ENCODE measurements at places on chromosomes 16 and 17.

- DNase-seq = no peak
Observed at GRCh38 chr16:10239640-10240039, 57.4 kb upstream of the GRIN2A start.

DNA sequence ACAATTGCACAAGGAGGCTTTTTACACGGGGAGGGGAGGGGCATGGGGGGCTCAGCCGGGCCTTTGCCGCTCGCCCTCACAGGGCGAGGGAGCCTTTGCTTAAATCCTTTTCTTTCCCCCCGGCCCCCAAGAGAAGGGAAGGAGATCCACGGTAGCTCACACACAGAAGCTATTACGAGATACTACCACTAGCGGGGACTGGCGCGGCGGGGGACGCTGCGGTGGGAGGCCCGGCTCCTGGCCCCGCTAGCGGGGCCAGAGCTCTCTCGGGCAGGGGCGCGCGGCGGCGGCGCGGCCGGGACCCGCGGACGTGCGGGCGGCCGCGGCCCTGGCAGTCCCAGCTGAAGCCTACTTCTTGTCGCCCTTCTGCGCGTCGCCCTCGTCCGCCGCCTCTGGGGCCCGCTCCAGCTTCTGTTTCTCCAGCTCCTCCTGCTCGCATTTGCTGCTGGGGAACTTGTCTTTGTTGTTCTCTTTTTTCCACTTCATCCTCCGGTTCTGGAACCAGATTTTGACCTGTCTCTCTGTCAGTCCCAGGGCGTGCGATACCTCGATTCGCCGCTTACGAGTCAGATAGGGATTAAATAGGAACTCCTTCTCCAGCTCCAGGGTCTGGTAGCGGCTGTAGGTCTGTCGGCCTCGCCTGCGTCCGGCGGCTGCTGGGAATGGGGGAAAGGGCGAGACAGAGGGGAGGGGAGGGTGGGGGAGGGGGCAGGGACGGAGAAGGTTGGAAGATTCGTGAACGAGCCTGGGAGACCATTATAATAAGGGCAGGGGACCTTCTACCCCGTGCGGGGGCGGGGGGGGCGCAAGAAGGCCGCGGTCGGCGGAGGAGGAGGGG lies 2.0 kb downstream of the HOXB8 start:
- no peak for DNase-seq

- DNase-seq = no peak
Observed at GRCh38 chr17:68452724-68453290, 4.5 kb downstream of the WIPI1 start.

GRCh38 chr17:68468334-68468733 lies 11.0 kb upstream of the WIPI1 start:
- DNase-seq = no peak

DNA sequence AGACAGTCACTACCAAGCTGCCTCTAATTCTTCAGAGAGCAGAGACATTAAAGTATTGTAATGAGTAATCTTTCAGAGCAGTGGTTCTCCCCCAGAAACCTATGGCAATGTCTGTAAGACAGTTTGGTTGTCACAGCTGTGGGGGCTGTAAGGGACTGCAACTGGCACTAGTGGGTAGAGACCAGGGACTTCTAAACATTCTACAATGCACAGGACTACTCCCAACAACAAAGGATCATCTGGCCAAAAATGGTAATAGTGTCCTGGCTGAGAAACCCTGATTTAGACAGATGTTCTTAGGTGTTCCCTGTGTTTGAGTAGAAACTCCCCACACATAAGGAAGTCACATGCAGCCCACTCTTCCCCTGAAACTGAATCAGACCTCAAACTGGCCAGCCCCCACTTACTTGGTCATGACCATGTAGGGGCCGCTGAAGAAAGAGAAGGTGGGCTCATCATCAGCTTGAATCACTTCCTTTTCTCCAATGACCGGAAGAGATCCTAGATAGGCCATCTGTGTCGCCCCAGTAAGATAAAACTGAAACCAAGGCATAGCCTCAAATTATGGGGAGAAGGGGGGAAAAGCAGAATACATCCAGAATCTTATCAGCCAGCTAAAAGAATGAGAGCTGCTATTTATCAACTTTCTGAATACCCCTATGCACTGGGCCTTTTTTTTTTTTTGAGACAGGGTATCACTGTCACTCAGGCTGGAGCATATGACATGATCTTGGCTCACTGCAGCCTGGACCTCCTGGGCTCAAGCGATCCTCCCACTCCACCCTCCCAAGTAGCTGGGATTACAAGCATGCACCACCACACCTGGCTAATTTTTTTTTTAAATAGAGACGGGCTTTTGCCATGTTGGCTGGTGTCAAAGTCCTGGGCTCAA lies 75.8 kb downstream of the TEX14 start:
- DNase-seq = no peak

DNA sequence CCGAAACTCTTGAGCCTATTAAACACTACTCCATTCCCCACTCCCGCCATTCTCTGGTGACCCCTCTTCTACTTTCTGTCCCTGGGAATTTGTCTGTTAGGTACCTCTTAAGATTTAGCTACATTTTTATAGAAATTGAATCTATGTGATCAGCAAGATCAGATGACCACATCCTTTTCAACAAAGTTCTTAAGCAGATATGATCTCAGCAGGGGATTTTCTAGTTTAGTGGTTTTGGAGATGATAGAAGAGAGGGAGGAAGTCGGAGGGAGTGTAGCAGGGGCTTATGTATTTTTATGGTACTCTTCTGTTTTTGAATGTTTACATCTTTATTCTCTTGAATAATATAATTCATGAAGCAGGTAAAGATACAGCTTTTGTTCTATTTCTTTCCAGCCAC lies 40.8 kb downstream of the RPA1 start:
- no peak for DNase-seq

- DNase-seq = no peak
Observed at GRCh38 chr16:87086575-87086974, 230.6 kb downstream of the C16orf95 start.

- DNase-seq = no peak
Observed at GRCh38 chr17:56319531-56319930, 166.3 kb downstream of the ANKFN1 start.

DNA sequence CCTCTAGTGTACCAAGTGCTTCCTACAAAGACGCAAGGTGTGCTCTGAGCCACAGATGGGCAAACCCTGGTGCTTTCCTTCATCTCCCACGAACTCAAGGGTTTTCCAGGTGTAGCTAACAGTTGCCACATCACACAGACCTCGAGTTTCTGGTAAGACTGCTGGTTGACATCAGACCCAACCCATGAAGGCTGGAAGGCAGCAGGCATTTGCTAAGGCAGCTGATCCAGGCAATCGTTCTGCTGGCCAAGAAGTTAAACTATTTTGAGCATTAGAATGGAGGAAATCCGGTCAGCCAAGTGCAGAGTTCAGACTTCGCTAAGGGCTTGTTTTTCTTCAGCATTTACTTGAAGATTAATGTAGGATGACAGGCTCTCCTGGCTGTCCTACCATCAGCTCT lies 11.5 kb downstream of the HAS3 start:
- DNase-seq = no peak

GRCh38 chr17:43911904-43912303 lies 4.6 kb upstream of the MPP2 start:
- DNase-seq = no peak

GRCh38 chr16:24931091-24931490 lies 84.1 kb downstream of the ARHGAP17 start:
- DNase-seq = no peak

DNA sequence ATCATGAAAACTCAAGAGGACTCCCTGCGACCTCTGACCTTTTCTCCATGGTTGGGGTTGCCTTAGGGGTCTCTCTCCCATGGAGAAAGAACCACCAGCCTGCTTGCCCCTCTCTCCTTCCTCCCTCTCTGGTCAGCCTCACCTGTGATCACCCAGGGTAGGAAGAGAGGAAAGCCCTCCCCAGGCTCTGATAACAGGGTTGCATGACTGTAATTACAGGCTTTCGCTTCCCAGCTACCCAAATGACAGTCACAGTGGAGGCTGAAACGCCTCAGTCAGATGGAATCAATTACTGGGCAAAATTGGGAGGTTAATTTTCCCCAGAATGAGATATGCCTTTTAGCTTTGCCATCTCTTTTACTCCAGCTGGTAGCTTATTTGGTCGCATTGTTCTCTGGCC lies 265.8 kb upstream of the SOX9 start:
- DNase-seq = no peak

DNA sequence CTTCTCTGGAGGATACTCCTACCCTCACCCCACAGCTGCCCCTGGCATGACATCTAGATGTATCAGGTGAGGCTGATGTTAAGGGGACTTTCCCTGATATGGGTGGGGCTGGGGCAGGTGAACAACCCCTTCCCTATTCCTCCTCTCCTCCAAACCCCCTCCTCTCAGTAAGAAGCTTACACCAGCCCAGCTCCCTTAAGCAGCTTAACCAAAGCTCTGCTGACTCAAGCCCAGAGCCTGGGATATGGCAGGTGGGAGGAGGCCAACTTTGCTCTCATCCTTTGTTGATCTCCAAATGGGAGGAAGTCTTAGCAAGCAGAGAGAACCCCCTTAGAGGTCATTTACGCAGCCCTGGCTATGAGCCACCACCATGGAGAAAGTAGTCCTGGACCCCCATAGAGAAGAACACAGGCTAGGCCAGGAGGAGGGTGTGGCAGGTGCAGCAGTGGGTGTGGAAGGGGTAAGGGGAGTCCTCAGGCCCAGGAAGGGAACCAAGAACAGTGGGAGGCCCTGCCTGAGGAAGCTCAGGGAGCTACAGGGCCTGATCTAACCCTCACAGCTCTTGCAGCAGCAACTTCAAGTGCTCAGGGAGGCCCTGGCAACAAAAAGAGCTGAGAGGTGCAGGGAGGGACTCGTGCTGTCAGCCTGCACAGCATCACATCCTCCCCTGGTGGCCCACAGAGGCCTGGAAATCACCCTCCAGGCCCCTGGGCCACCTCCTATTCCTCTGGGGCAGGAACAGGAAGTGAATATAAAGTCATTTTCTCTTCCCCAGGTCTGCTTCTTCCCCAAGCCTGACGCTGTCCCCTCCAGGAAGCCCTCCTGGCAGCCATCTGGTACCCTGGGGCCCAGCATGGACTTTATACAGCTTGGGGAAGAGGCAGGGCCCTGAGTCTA lies 2.9 kb downstream of the UNC119 start:
- DNase-seq = no peak

DNA sequence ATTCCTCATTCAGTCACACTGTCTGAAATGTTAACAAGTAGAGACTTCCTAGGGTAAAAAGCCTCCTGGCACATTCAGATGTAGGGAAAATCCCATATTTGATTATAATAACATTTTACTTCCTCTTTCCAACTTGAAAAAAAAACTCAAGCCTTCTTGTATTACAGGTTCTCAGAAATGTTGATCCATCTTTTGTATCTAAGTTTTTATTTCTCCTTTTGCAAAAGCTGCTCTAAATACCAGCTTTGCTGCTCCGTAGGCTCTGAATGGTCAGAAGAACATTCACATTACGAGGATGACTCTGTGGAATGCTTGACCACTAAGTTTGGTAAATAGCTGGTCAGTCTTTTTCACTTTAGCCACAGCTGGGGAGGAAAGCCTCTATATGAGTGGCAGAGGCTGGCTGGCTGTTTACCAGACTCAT lies 13.2 kb upstream of the HEATR6 start:
- DNase-seq = no peak

GRCh38 chr16:56603589-56603988 lies 4.8 kb upstream of the MT2A start:
- DNase-seq = no peak

DNA sequence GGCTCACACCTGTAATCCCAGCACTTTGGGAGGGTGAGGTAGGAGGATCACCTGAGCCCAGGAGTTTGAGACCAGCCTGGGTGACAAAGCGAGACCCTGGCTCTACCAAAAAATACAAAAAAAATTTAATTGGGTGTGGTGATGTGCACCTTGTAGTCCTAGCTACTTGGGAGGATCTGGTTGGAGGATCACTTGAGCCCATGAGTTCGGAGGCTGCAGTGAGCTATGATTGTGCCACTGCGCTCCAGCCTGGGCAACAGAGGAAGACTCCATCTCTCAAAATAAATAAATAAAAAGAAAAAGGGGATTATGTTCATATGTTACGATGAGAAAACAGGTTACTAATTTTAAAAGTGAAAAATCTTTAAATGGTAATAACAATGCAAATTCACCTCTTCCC lies 996 bp downstream of the MLKL start:
- DNase-seq = no peak

- no peak for DNase-seq
Observed at GRCh38 chr16:1526608-1527555, 6.6 kb upstream of the TMEM204 start.

DNA sequence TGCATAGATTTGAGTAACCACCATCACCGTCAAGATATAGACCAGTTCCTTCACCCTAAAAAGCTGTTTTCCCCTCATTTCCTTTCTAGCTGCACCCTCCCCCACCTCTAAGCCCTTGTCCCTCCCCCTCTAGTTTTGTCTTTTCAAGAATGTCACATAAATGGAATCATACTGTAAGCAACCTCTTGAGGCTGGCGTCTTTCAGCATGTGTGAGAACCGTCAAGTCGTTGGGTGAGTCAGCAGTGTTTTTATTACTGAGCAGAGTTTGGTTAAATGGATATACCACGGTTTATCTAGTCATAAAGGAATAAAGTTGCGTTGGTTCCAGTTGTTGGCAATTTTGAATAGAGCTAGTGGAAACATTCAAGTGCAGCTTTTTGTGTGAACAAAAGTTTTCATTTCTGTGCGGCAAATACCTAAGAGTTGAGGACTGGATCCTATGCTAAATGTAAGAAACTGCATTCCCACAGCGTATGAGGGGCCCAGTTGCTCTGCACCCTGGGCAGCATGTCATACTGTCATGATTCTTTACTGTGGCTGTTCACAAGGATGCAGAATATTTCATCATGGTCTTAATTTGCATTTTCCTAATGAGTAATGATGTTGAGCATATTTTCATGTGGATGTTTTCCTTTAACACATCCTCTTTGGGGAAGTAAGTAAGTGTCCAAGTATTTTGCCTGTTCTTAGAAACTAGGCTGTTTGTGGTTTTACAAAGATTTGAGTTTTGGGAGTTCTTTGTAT lies 264.3 kb downstream of the CPPED1 start:
- DNase-seq = no peak

- DNase-seq = no peak
Observed at GRCh38 chr17:48514477-48514876, 16.3 kb downstream of the HOXB1 start.

DNA sequence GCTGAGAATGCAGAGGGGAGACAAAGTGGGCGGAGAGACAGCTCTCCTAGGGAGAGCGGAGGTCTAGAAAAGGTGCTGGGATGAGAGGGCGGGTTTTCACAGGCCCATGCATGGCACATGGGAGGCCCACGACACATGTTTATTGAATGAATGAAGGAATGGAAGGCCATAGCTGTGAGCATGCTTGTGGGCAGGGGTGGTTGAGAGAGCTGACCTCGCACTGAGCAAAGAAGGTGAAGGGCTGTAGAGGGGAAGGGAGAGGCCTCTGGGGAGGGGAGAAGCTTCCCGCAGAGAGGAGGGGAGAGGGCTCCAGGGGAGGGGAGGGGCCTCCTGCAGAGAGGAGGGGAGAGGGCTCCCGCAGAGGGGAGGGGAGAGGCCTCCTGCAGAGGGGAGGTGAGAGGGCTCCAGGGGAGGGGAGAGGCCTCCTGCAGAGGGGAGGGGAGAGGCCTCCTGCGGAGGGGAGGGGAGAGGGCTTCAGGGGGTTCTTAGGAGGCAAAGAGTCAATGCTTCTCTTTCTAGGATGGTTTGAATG lies 27.3 kb downstream of the SDK2 start:
- no peak for DNase-seq

GRCh38 chr17:3960764-3961163 lies 3.5 kb downstream of the ATP2A3 start:
- no peak for DNase-seq

GRCh38 chr16:89374393-89374960 lies 115.9 kb downstream of the ANKRD11 start:
- DNase-seq = no peak
